Fibroblast of mammary gland (primary cell): ENCODE measurements at places on chromosomes 4 and X.

DNA sequence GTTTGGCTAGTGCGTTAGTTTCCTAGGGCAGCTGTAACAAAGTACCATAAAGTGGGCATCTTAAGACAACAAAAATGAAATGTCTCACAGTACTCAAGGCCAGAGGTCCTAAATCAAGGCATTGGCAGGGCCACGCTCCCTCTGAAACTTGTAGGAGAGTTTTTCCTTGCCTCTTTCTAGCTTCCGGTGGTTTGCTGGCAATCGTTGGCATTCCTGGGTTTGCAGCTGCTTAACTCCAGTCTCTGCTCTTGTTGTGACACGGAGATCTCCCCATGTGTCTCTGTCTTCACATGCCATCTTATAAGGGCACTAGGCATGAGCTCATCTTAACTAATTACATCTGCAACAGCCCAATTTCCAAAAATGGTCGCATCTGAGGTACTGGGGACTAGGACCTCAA lies 362.0 kb upstream of the BOD1L1 start:
- DNase-seq = peak; percentile 42

GRCh38 chr4:86015412-86016350 lies 344.2 kb downstream of the MAPK10 start:
- DNase-seq = peak; percentile 41

- no peak for DNase-seq
These were observed 79.4 kb upstream of the FHL1 start for GRCh38 chrX:136067966-136068365.

DNA sequence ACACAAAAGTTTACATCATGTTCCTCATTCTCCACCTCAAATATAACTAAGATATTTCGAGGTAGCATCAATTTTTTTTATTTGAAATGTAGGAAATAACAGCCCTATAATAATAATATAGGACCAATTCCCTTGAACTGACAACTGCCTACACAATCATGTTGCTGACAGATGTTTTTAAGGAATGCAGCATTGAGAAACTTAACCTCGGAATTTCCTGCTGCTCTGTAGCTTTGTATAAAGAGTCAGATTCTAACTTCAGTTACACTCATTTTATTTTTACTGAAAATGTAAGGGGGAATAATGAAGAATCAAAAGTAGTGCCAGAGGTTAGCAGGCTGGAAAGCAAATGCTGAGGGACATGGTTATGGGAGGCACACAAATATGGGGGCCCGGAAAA lies 235.8 kb downstream of the RBMX2 start:
- DNase-seq = peak; percentile 52

- DNase-seq = peak; percentile 40
These were observed 755 bp downstream of the ANKRD17 start for GRCh38 chr4:73257651-73258435.

DNA sequence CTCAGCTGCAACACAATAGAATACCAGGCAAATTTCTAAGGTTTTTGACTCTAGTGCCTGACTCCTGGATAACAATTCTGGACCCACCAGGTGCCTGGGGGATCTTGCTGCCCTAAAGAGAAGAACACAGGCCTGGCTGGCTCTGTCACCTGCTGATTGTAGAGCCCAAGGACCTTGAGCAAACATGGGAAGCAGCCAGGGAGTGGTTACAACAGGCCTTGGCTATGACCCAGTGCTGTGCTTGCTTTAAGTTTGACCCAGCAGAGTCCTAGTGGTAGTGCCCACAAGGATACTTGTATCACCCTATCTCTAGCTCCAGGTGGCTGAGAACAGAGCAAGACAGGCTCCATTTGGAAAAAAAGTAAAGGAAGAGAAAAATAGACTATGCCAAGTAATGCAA lies 176.8 kb upstream of the DCAF12L2 start:
- no peak for DNase-seq

GRCh38 chrX:48071064-48071985 lies at the start of gene ZNF630:
Gene ZNF630, minus strand, starts transcription at chrX:48071640. Its CDS starts 4,754 bp downstream, at chrX:48066886.
- DNase-seq = peak; percentile 26
